ENCODE measurements at places on chromosomes 5 and 9.

DNA sequence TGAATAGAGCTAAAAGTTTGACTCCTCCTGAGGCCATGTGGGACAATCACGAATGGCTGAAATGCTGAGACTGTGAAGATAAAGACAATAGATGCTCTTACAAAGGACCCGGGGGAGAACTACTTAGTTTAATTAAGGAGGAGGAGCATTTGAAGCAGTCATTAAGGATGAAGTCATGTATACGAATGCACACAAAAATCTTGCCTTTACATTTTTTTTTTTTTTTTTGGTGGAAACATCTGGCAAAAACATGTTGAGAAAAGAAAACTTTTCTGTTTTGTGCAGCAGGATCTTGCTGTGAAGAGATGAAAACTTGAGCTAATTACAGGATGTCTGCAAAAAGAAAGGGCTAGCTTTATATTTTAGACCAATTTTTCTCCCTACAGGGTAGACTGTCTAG lies 42.3 kb upstream of the NR3C1 start:
- DNase-seq: no peak

- no peak for DNase-seq
Measured at GRCh38 chr9:5899292-5899691, 8.6 kb downstream of the MLANA start.

- DNase-seq: no peak
Measured at GRCh38 chr9:70406434-70406862, 8.0 kb downstream of the KLF9 start.

DNA sequence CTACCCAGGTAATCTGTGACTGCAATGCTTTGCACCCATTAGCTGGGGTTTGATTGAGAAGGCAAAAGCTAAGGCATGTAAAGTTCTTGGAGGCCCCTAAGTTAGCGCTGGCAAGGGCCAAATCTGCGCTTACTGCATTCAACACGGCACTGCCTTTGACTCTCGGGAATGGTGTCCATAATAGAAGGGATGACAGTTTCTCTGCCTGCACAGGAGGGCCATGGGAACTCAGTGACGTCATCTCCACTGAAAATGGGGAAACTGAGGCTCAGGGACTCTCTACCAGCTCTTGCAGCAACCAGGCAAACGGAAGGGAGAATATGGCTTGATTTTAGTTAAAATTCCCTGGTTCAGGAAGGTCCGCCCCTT lies 487 bp downstream of the SPATA24 start:
- no peak for DNase-seq

DNA sequence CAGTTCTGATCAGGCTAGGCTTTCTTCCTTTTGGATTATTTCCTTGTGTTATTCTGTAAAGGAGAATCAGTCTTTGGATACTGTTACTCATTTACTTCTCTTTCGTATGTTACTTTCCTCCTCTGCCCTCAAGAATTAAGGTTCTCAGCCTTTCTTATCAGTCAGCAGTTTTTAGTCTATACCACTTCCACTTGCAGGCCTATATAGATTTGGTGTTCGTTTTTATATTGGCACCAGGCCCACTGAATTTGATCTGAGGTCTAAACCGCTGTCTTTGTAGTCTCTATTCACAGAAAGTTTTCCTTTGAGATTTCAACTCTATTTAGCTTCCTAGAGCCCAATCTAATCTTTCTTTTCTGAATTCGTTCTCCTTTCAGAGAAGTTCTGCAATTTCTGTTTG lies 62.8 kb downstream of the ERBIN start:
- no peak for DNase-seq

GRCh38 chr9:68832101-68832500 lies 127.1 kb downstream of the PIP5K1B start:
- DNase-seq: no peak

DNA sequence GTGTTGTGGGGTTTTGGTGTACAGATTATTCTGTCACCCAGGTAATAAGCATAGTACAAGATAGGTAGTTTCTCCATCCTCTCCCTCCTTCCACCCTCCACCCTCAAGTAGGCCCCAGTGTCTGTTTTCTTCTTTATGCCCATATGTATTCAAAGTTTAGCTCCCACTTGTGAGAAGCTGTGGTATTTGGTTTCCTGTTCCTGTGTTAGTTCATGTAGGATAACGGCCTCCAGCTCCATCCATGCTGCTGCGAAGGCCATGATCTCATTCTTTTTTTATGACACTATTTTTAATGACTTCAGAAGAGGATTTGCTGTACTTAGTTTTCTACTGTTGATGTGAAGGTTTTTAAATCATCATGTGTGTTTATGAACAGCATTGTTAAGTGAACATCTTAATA lies 11.9 kb downstream of the CCDC180 start:
- no peak for DNase-seq

DNA sequence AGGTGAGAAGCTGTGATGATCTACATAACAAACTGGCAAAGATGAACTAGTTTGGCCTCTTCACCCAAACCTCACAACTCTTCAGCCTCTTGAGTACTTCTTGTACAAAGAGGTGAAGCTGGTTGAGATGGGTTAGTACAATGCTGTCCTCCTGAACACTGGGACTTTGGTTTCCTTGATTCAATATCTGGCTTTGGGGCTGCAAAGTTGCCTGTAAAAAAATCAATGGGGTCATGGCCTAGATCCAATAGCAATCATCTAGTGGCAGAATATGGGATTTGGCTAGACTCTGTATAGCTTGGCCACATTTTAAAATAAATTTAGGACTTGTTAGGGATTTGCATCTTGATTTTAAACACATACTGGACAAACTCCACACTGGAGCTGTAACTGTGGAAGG lies 179.1 kb downstream of the ADAMTS12 start:
- no peak for DNase-seq

DNA sequence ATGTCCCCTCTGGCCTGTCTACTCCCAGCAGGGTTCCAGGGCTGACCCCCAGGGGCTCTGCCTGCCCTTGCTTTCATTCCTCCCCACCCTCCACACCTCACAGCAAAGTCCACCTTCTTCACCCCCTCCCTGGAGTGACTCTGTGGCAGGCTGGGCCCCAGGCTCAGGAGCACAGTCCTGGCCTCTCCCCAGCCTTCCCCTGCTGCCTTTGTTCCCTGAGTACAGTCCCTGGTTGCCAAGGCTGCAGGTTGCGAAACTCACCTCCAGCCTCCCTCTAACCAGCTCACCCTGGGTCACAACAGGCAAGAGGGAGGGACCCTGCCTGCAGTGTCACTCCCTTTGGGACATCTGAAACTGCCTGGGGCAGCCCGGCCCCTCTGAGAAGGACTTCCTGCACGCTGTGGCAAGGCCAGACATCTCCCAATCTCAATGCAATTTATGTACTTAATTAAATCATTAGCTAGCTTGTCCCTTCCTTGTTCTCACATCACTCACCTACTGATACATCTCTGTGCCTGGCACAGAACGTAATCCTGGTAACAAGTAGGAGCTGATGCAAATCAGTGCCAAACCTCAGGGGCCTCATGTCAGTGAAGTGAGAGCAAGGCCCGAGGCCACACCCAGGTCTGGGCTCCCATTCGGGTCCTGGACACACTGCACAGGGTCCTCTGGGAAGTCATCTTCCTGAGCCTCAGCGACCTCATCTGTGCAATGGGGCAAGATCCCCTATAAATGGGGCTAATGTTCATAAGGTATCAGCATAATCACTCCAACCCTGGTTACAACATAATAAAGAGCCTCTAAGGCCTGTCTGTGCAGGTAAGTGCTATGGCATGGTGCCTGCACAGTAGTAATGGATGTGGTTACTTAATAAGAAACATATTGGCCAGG lies 27.3 kb upstream of the TRIM14 start:
- DNase-seq: no peak

DNA sequence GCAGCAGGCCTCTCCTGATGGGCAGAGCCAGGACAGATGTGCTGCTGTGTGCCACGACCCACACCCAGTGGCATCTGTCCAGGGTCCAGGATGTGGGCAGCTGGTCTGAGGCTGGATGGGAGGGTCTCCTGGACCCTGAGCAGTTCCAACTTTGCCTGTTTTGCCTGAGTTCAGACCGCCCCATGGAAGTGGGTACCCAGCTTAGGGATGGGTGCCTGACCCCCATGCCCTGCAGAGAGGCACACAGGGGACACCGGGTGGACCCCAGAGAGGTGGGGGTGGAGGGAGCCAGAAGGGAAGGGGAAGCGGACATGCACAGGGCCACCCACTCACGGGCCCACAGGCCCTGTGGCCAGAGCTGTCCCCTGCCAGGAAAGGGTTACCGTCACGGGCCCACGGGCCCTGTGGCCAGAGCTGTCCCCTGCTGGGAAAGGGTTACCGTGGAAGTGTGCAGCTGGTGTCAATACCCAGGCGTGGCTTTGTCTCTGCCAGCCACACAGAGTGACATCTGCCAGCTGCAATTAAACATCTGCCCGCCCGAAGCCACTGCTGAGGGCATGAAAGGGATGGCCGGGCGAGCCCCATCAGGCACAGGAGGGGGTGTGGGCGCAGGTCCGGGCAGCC lies 50.0 kb downstream of the NACC2 start:
- no peak for DNase-seq

GRCh38 chr9:137490532-137491186 lies 31.5 kb upstream of the NSMF start:
- no peak for DNase-seq

DNA sequence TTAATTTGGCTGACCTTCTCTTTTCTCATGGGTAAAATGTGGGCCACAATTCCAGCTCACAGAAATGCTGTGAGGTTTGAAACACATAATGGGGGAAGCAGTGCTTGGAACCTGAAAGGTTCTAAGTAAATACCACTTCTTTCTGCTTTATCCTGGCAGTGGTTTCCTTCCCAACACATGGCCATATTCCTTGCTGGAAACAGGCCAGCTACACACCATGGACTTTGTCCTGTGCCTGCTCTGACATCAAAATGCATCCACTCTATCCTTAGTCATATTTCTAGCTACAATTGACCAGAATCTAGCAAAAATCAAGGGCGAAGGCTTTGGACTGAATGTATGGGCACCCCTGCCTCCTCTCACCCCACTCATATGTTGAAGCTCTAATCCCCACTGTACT lies 93.1 kb upstream of the TRPC7 start:
- no peak for DNase-seq

Data from stimulated activated CD8-positive, alpha-beta memory T cell treated with anti-CD3 and anti-CD28 coated beads, Interleukin-15, amount 100 ng/mL, for 1 hour (primary cell).